ENCODE measurements at places on chromosomes 2 and 18.

DNA sequence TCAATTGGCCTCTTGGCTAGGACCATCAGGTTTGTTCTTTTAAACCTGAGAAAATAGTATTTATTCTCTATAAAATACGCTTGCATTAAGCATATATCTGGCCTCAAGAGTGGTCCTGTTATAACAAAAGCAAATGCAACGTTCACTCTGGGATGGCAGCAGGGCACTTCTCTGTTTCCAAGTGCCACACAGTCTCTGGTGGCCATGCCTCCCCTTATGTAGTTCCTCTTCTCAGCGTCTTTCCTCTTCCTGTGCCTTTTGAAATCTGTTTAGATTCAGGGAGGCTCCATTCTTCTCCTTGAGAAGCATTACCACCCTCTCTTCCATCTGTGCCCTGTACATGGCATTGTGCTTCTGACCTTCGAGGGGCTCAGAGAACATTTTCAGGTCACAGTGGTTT is 51.9 kb downstream of the TSHZ1 start:
- no peak for DNase-seq
- no peak overlapping the region for H3K27ac ChIP-seq
- peaks cover under 1% of the 10 kb centered on the region for H3K4me1 ChIP-seq
- H3K4me3 ChIP-seq: no peak overlapping the region
- H3K36me3 ChIP-seq: no peaks in the 10 kb centered on the region

- no peaks in the 10 kb centered on the region for H3K27me3 ChIP-seq
- no peaks in the 10 kb centered on the region for H3K36me3 ChIP-seq
- peaks cover 25% of the 10 kb centered on the region for H3K4me1 ChIP-seq
- no peak overlapping the region for H3K4me3 ChIP-seq
- DNase-seq: no peak
Measured at GRCh38 chr2:191501561-191502168, 176.3 kb upstream of the NABP1 start.

DNA sequence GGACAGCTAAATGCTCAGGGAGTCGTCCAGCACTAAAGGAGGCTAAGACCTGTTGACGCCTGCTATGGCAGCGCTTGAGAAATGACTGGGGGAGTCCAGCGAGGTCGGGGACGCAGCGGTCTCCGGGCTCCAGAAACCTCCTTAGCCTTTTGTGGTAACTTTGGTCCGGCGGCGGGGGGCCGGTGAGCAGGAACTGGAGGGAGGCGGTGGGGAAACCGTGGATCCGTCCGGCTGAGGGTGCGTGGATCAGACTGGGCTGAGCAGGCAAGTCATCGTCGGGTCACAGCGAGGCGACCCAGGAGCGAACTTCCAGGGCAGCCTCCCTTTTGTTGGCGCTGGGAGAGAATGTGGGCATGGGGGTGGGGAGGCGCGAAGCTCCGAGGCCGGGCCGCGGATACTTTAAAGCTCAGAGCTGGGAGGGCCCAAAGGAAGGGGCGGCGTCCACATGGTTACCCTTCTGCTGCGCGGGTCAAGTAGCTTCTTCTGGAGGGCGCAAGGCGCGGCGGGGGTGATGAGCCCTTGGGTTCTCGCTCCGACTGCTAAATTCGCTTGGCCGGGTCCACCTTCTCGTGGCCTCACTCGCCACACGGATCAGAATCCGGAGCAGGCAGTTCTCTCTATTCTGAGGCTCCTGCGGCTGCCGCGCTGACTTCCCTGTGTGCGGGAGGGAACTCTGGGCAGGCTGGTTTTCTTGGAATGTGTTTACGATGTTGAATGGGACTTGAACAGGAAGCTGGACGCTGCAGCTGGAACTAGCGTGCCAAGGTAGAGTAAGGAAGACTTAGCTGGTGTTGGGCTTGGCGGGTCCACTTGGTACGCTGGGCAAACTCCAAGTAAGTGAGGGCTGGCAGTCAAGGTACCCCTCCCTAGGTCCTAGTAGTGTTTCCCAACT is 920 bp downstream of the GULP1 start:
- H3K36me3 ChIP-seq: peaks cover 5% of the 10 kb centered on the region
- no peaks in the 10 kb centered on the region for H3K27me3 ChIP-seq
- H3K27ac ChIP-seq: peak overlapping the region; percentile 97

- H3K27ac ChIP-seq: no peak overlapping the region
- no peaks in the 10 kb centered on the region for H3K36me3 ChIP-seq
- no peak for DNase-seq
- H3K4me1 ChIP-seq: no peaks in the 10 kb centered on the region
Measured at GRCh38 chr2:237184919-237185552, 99.3 kb downstream of the COPS8 start.

- DNase-seq: no peak
- H3K27ac ChIP-seq: no peak overlapping the region
- no peaks in the 10 kb centered on the region for H3K36me3 ChIP-seq
- H3K27me3 ChIP-seq: peaks cover 72% of the 10 kb centered on the region
- H3K4me1 ChIP-seq: no peaks in the 10 kb centered on the region
Measured at GRCh38 chr18:3110034-3110752, 97.2 kb upstream of the LPIN2 start.

GRCh38 chr18:55083461-55083860 is 124.2 kb upstream of the CCDC68 start:
- H3K36me3 ChIP-seq: no peaks in the 10 kb centered on the region
- no peak for DNase-seq
- H3K4me1 ChIP-seq: no peaks in the 10 kb centered on the region
- no peak overlapping the region for H3K27ac ChIP-seq

DNA sequence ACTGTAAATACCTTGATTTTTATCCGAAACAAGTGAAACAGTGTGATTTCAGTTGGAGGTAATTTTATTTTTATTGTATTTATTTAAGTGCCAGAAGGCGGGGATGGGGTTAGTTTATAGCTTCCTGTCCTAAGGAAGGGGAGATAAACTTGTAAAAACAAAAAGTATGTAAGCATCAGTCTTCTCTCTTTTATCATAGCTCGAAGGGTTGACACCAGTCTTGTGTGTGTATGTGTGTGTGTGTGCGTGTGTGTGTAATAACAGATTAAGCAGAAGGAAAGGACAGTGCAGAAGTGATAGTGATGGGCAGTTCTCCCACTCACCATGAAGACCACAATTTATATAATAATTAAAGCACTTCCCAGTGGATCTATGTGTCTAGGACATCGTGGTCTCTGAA is 793.3 kb downstream of the PLCL1 start:
- no peak overlapping the region for H3K4me3 ChIP-seq
- DNase-seq: no peak
- H3K27me3 ChIP-seq: no peaks in the 10 kb centered on the region
- H3K27ac ChIP-seq: no peak overlapping the region

DNA sequence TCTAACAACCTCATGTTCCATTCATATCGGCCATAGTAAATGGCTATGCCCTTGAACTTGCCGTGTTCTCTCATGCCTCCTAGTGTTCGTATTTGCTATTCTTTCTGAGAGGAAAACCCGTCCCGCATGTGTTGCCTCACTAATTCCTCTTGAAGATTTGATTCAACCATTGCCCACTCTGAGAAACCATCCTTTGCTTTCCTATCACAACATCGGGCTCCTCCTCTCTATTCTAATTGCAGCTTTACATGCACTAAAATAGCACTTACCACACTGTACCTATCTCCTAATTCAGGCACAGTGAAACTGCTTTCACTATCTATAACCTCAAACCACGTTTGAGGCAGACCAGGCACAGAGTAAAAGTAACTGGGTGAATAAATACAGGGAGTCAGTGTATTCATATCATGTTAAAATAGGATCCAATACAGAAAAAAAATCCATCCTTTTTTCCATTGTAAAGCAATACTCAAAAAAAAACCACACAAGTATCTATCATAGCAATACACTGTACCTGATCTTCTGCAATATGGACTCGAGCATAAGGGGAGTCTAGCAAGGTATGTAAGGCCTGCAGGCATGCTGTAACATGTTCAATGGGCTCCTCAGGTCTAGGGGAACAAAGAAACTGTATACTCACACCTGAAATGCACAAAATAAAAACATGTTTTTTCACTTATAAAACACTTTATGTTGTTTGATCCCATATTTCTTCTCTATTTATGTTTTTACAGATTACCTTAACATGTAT is 39.0 kb upstream of the STRN start:
- peaks cover 3% of the 10 kb centered on the region for H3K36me3 ChIP-seq
- H3K27ac ChIP-seq: 0 out of 2 replicates have a peak overlapping the region, but pooled peaks have one; percentile 4
- no peaks in the 10 kb centered on the region for H3K27me3 ChIP-seq
- no peaks in the 10 kb centered on the region for H3K4me1 ChIP-seq
- DNase-seq: peak; percentile 75
- H3K4me3 ChIP-seq: no peak overlapping the region

- H3K36me3 ChIP-seq: no peaks in the 10 kb centered on the region
- no peaks in the 10 kb centered on the region for H3K27me3 ChIP-seq
- DNase-seq: no peak
- no peak overlapping the region for H3K27ac ChIP-seq
- no peak overlapping the region for H3K4me3 ChIP-seq
Measured at GRCh38 chr2:234829074-234829455, 122.8 kb upstream of the SH3BP4 start.

DNA sequence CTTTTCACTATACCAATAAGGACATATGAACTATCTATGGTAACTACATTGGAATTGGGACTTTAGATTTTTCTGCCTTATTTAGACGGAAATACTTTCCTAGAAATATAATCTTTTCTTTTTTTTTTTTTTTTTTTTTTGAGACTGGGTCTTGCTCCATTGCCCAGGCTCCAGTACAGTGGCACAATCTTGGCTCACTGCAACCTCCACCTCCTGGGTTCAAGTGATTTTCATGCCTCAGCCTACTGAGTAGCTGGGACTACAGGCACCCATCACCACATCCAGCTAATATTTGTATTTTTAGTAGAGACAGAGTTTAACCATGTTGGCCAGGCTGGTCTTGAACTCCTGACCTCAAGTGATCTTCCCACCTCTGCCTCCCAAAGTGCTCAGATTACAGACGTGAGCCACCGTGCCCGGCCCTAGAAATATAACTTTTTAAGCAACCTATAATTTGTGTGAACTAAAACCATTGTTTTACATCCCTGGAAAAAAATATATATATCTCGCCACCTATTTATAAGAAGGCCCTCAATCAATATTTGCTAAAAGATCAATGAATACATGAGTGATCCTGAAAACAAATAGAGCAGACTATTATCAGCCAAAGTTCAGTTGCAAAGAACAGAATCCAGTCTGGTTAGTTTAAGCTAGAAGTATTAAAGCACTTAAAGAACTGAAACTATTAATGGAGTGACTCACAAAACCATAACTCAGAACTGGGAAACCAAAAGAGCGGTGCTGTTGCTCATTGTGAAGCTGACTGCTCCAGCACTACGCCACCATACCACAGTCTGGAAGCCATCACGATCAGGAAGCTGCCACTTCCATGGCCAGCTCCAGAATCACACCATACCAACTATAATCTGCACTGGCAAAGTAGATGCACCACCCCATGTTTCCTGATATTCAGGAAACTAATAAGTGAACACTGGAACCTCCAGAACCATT is 8.4 kb upstream of the HNRNPLL start:
- H3K4me1 ChIP-seq: peaks cover 11% of the 10 kb centered on the region
- no peak overlapping the region for H3K27ac ChIP-seq
- no peaks in the 10 kb centered on the region for H3K27me3 ChIP-seq
- no peak overlapping the region for H3K4me3 ChIP-seq
- H3K36me3 ChIP-seq: no peaks in the 10 kb centered on the region

- DNase-seq: peak; percentile 55
- no peak overlapping the region for H3K27ac ChIP-seq
- peaks cover 12% of the 10 kb centered on the region for H3K4me1 ChIP-seq
Measured at GRCh38 chr2:67277450-67277849, 119.7 kb upstream of the ETAA1 start.

GRCh38 chr2:203739351-203739750 is 32.9 kb downstream of the CD28 start:
- H3K27me3 ChIP-seq: no peaks in the 10 kb centered on the region
- no peaks in the 10 kb centered on the region for H3K4me1 ChIP-seq
- DNase-seq: no peak
- H3K27ac ChIP-seq: no peak overlapping the region

Measured in GM23338 (cell line).